ENCODE measurements at places on chromosomes 16 and 17.

DNA sequence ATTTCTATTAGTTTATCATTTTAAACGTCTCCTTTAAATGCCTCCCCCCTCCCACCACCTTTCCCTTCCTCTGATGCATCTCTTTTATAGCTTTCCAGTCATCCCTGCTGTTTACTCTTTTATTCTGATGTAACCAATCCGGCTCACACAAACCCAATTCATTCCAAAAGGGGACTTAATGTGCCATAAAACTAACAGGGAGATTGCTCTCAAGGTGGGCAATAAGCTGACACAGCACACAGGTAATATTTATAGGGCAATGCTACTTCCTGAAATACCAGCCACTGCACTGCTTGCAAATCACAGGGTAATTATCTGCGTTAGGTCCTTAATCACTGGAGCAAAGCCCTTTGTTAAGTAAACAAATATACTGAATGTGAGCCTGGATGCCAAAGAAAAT lies 23.3 kb upstream of the CA10 start:
- no peak for DNase-seq

DNA sequence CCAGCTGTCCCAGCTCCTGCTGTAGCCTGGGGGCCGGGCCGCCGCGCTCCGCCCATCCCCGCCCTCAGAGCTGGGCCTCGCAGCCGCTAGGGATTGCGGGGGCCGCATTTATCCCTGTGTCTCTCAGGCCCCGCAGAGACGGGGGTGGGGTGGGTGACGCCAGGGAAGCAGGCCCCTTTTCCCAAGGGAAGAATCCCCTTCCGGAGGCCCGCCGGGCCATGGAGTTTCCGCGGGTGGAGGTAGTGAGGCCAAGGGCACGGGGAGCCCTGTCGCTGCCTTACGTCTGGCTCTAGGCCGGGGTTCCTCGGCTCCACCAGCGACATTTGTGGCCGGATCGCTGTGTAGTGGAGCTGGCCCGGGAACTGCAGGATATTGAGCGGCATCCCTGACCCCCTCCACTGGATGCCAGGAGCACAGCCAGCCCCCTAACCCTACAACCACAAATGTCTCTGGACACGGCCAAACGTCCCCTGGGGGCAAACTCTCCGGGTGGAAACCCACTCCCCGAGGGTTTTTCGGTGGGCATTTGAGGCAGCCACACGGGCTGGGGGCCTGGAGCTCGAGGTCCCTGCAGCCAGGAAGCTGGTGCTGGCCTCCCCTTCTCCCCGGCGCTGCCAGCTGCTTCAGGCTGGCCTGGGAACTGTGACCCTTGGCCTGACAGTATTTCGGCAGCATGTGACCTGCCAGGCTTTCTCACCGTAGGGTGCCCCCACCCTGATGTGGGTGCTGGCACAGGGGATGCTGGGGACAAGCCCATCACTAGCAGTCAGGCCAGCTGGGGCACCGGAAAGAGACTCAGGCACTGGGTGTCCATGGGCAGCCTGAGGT lies 12.0 kb upstream of the CD300A start:
- DNase-seq: peak; percentile 68

DNA sequence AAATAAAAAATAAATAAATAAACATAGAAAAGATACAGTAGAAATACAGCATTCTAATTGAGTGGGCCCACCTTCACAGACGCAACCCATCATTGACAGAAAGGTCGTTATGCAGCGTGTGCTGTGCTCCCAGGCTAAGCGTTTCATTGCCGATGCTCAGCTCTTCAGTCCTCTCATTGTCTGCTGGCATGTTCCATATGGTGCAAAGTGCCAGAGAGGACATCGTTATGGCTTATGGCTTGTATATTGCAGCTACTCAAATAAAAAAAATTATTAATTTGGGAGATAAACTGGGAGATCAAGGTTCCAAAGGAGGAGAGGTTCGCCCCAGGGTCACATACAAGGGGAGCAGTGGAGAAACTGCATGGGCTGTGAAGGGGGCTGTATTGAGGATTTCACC lies 11.3 kb upstream of the UBALD2 start:
- DNase-seq: no peak

GRCh38 chr16:88804173-88804551 lies 573 bp downstream of the CDT1 start:
- no peak for DNase-seq

- no peak for DNase-seq
Measured at GRCh38 chr17:70969521-70970034, 800.2 kb downstream of the KCNJ2 start.

DNA sequence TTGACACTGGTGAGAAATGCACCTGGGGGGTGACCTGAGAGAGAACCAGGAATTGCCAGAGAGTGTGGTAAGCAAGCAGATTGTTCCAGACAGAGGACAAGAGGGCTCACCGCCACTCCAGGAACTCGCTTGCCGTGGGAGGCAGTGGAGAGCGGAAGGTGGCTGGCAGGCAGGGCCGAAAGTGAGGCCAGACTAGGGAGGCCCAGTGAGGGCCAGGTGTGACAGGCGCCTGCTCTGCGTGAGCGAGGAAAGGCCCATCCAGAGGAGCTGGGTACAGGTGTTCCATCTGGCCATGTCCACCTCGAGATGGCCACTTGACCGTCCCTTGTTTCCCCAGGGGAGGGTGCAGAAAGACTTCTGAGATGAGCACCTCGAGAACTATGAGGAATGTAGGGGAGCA lies 11.9 kb upstream of the MYO15B start:
- DNase-seq: no peak

DNA sequence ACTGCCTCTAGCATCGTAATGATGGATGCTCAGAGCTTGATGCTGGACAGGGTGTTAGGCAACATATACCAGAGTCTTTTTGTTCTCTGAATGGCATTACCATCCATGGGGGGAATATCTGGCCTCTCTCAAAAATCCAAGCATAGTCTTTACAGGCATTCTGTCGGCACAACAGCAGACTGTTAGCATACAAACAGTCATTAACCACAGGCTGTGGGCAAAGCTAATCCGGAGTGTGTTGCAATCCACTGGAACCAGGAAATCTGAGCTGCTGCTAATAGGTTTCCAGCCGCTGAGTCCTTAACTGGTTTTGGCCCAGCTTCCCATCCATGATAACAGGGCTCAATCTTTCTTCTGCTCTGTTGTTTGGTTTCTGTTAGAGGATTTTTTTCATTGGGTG lies 371.9 kb downstream of the HS3ST3B1 start:
- no peak for DNase-seq

- no peak for DNase-seq
Measured at GRCh38 chr16:70788668-70789594, 12.0 kb downstream of the VAC14 start.

DNA sequence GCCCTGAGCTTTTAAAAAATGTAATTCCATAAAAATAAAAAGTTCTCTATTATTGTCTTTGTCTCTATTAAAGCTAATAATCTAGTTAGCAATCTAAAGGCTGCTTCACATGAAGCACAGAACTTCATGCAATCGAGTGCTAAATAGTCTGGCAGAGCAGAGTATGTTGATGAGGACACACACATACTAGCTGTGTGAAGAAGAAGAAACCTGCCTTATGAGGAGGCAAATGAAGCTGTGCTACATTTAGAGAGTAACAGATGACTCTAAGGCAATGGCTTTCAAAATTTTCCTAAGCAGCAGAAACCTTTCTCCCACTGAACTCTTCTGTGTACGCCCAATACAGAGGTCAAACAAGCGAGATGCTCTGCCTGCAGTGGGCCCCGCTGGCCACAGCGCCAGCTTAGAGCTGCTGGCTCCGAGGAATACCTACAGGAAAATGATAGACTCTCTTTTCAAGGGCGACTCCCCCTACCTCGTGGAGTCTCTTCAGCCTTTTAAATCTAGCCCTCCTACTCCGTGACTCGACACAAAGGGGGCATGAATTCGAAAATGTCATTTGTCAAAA lies 39.2 kb downstream of the GNA13 start:
- DNase-seq: no peak

GRCh38 chr17:71709271-71709890 lies 411.4 kb upstream of the SOX9 start:
- no peak for DNase-seq
